NCI-H510A (cell line): ENCODE measurements at places on chromosomes 5 and 9.

DNA sequence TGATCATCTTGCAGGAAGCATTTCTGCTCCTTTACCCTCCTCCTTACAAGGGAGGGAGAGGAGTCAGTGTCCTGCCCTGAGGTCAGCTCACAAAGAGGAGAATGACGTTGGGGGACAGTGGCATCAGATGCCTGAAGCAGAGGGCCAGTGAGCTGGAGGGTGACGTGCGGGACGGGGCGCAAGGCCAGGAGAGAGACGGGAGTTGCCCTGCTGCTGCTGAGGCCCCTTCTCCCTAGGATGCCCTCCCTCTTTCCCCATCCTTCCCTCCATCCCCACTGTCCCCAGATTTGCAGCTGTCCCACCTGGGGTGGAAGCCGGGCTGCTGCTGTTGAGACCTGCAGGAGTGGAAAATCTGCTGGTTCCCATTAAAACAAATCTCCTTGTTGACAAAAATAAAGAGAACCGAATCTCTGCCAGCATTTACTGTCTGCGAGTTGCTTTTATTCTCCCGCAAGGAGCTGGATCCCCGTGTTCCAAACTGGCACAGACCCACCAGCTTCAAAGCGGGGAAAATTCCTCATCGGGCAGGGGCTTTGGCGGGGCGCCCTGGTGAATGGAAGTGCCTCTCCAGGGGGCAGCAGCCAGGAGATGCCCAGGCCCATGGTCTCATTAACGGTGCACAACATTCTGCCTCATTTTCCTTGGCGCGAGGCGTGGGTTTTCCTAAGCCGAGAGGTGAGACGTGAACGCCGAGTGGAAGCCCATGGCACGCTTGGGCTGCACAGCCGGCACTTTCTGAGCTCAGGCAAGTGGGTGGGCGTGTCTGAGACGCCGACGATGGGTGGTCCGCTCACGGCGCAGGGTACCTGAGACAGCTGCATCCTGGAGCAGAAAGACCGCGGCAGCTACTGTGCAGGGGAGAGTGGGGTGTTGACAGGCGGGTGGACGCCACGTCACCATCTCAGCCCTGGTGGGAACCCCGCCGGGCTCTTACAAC, 13.9 kb upstream of the COL5A1 start:
- DNase-seq: no peak

DNA sequence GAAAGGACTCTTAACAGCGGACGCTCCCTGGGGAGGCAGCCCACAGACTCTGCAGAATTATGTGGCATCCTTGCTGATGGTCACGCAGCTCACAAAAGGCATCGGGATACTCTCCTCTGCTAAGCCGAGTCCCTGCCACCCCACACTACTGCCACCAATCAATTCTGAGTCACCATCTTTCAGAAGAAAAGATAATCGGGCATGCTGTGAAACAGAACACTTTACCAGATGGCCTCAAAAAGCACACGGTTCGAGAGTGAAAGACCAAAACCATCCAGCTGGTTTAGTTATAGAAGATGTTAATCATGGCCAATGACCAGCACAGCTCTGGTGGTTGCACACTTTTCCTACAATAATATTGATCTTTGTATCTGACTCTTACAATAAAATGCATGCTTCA, 136.3 kb downstream of the MYO10 start:
- DNase-seq: no peak

DNA sequence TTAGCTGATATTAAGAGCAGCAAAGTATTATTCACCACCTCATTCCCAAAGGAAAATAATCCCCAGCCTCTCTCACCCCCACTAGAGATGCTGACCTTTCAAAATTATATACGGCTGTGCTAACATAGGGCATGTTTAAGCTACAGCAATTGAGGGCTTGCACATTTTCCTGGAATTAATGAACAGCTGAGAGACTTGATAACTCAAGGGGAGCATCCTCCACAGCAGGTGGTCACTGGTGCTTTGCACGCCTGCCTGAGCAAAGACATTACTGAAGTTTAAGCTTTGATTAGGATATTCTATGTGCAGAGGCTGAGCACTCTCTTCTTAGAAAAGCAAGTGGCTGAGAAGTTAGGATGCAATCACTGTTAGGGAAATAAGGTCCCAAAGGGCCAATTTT, 230.9 kb downstream of the FAM114A2 start:
- DNase-seq: peak; percentile 19

DNA sequence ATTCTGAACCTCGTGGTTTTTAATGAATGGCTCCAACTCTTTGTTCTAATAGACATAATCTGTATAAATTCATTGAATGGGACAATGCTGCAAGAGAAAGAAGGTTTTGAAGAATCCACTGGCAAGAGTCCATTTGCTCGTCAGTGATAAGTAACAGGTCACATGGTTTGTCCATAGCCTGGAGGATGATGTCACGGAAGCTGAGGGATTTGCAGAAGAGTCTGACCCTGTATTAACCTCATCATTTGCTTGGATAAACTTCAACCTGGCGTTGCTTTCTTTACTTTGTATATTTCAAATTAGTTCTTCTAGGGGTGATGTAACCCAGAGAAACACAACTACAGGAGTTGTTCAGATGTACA, 197.4 kb downstream of the GAS1 start:
- DNase-seq: no peak

- no peak for DNase-seq
Observed at GRCh38 chr9:76223749-76224340, 170.4 kb downstream of the RFK start.

DNA sequence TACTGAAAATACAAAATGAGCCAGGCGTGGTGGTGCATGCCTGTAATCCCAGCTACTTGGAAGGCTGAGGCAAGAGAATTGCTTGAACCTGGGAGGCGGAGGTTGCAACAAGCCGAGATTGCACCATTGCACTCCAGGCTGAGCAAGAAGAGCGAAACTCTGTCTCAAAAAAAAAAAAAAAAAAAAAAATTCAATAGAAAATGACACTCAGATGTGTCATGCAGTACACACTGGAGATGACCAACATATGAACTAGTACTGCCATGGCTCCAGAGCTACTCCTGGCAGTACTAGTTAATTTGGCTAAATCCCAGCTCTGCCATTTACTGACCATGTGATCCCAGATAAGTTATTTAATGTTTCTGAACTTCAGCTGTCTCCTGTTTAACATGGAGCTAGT, 7.3 kb downstream of the ATOX1 start:
- DNase-seq: no peak
